ENCODE measurements at places on chromosomes 6 and 20. TPM values are rescaled to one million over a fixed set of nuclear protein-coding genes. Genes with fewer than 3 reads are reported as not detected.

Gene IMPG1
- not detected for total RNA-seq

Gene SPEF1
- not detected for total RNA-seq

Gene BPIFA3
- not detected for total RNA-seq

Gene ABCF1
- total RNA-seq, result 65.8 TPM

Gene TOX2
- 40.6 TPM for total RNA-seq

Gene ATAT1
- total RNA-seq, result 7.1 TPM

Gene PDSS2
- 10.1 TPM for total RNA-seq

Gene SYNDIG1
- not detected for total RNA-seq

Gene CST1
- total RNA-seq, result not detected

DNA sequence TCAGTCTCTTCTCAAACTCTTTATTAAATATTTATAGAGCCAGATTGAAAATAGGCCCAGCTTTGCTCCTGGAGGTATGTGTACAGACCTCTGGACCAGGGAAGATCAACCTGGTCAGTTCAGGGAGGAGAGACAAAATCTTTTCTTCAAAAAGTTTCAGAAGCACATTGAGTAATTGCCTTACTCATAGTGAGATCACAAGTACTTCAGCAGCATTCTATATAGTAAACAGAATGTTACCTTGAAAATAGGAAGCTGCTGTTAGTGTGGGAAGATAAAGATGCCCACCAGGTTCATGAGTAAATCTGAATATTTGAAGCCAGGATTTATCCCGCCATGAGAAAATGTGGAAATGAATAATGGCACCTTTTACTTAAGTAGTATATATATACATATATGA is 665.9 kb upstream of the CITED2 start:
- no peak overlapping the region for H3K27ac ChIP-seq
- no peaks in the 10 kb centered on the region for H3K4me1 ChIP-seq
- H3K36me3 ChIP-seq, result no peaks in the 10 kb centered on the region
- H3K4me3 ChIP-seq, result no peak overlapping the region

DNA sequence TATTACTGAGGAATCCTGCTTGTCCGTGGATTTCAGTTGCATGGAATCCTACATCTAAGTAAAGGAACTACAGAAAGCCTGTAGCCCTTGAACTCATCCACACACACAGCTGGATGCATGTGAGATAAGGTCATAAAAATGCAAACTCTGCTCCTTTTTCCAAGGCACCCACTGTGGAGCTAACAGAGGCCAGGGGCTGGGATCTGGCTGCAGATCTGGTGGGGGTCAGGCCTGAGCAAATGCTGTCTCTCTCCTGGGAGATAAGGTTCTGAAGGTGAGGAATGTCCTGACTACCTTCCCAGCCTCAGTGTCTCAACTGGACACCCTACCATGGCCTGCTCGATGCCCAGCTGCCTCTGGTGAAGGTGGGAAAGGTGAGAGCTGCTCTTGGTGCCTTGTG is 321.5 kb downstream of the LRFN2 start:
- H3K4me1 ChIP-seq, result no peaks in the 10 kb centered on the region
- H3K4me3 ChIP-seq, result no peak overlapping the region
- no peak for DNase-seq
- H3K36me3 ChIP-seq, result no peaks in the 10 kb centered on the region

GRCh38 chr6:14129575-14129974 is 12.0 kb downstream of the CD83 start:
- no peak overlapping the region for H3K4me3 ChIP-seq
- no peak for DNase-seq
- no peak overlapping the region for H3K27ac ChIP-seq

- H3K27ac ChIP-seq, result no peak overlapping the region
- no peaks in the 10 kb centered on the region for H3K36me3 ChIP-seq
- H3K27me3 ChIP-seq, result peaks cover 6% of the 10 kb centered on the region
Measured at GRCh38 chr6:166630462-166630861, 3.4 kb upstream of the RPS6KA2 start.

DNA sequence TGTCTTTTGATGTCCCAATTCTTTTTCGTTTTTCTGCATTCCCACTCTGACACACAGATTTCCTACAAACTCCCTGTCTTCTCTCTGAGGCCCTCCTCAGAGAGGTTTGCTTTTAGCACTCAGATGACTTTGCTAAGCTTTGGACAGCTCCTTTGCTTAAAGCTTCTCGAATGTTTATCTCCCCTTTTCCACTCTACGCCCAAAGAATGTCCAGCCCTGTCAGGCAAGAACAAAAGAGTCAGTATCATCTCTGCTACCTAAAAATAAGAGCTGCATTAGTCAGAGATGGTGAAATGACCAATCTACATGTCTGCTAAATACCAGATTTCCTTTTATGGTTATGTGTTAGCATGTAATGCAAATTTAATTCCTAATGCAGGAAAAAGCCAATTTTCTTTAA is 56.8 kb downstream of the PREP start:
- H3K4me3 ChIP-seq, result no peak overlapping the region
- no peaks in the 10 kb centered on the region for H3K4me1 ChIP-seq
- no peak overlapping the region for H3K27ac ChIP-seq
- no peak for DNase-seq
- H3K27me3 ChIP-seq, result no peaks in the 10 kb centered on the region

- no peak overlapping the region for H3K4me3 ChIP-seq
- no peaks in the 10 kb centered on the region for H3K4me1 ChIP-seq
- H3K27me3 ChIP-seq, result no peaks in the 10 kb centered on the region
- no peaks in the 10 kb centered on the region for H3K36me3 ChIP-seq
Measured at GRCh38 chr6:134389129-134389528, 71.2 kb upstream of the SGK1 start.

DNA sequence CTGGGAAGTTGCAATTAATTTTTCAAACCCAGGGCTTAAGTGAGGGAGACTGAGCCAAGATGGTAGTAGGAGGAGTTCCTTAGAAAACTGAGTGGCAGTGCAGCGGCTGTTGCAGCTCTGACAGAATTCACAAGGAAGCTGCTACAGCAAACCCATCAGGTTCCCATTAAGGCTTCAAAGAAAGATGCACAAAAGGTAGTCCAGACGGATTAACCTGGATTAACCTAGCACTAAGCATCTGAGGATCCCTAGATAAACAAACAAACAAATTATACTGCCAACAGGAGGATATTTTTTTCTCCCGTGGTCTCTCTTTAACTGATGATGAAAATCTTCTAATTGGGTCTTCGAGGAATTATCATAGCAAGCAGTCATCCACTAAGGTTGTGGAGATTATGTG is 5.2 kb downstream of the TENT5A start:
- H3K36me3 ChIP-seq, result no peaks in the 10 kb centered on the region
- H3K4me1 ChIP-seq, result no peaks in the 10 kb centered on the region
- no peak overlapping the region for H3K4me3 ChIP-seq
- no peak for DNase-seq
- H3K27ac ChIP-seq, result no peak overlapping the region
- H3K27me3 ChIP-seq, result no peaks in the 10 kb centered on the region

- DNase-seq, result no peak
- H3K27me3 ChIP-seq, result no peaks in the 10 kb centered on the region
- no peak overlapping the region for H3K4me3 ChIP-seq
- no peak overlapping the region for H3K27ac ChIP-seq
Measured at GRCh38 chr6:139640921-139641320, 266.5 kb upstream of the CITED2 start.

DNA sequence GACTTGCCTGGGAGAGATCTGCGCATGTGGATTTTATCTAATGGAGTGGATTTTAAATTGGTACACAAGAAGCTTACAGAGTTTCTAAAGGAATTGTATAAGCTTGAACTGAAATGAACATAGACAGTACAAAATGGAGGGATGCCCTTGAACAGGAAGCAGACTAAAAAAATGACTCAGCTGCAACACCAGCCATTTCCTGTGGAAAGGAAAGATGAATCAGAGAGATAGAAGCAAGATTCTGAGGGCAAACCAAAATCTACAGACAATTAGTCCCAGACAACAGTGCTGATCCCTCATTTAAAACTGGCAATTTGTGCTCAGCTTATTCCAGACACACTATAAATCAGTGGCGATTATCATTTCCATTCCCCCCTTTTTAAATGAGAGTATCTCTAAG is 114.6 kb upstream of the TCF21 start:
- H3K36me3 ChIP-seq, result no peaks in the 10 kb centered on the region
- DNase-seq, result no peak
- H3K4me3 ChIP-seq, result no peak overlapping the region

DNA sequence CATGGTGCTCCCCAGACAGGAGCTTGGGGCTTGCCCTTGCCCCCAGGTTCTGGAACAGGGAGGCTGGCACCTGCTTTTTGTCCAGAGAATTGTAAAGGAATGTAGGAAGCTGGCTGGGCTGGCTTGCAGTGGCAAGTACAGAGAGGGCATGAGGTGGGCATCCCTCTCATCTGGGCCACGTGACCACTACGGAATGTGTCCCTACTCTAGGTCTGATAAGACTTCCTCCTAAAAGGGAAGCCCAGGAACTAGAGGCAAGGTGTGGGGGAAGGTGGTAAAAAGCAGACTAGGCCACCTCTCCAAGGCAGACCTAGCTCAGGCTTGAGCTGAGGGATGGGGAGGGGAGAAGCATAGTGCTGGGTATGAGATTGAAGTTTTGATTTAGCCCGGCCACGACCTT is 38.8 kb downstream of the UNC5CL start:
- H3K4me3 ChIP-seq, result no peak overlapping the region
- no peaks in the 10 kb centered on the region for H3K4me1 ChIP-seq
- DNase-seq, result no peak
- H3K27ac ChIP-seq, result no peak overlapping the region
- no peaks in the 10 kb centered on the region for H3K36me3 ChIP-seq
- H3K27me3 ChIP-seq, result no peaks in the 10 kb centered on the region

DNA sequence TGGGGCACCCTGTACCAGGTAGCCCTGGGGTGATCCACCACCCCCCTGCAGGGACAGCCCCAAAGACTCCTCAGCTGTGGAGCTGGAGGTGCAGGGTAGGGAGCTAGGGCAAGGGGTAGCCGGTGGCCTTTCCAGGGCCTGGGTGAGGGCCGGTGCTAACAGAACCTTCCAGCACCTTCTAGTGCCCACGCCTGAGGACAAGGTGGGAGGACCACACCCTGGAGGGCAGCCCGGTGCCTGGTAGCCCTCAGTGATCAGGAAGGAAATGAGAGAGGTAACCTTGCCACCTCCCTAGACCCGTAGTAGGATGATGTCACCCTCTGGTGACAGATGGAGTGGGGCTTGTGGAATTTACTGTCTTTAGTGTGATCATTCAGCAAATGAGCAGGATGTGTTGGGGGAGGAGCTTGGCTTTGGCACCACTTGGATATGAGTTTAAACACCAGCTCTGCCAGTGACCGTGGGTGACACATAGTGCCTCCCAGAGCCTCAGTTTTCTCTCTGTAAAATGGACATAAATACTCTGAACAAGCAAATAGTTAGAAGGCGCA is 187.7 kb downstream of the NFATC2 start:
- H3K27ac ChIP-seq, result no peak overlapping the region
- H3K27me3 ChIP-seq, result no peaks in the 10 kb centered on the region
- no peaks in the 10 kb centered on the region for H3K4me1 ChIP-seq
- no peak for DNase-seq
- no peaks in the 10 kb centered on the region for H3K36me3 ChIP-seq

- no peaks in the 10 kb centered on the region for H3K36me3 ChIP-seq
- no peak for DNase-seq
- H3K4me1 ChIP-seq, result no peaks in the 10 kb centered on the region
- H3K27me3 ChIP-seq, result no peaks in the 10 kb centered on the region
- H3K27ac ChIP-seq, result no peak overlapping the region
- no peak overlapping the region for H3K4me3 ChIP-seq
Measured at GRCh38 chr20:53959911-53960578, 110.3 kb downstream of the BCAS1 start.

- no peaks in the 10 kb centered on the region for H3K36me3 ChIP-seq
- peaks cover 5% of the 10 kb centered on the region for H3K4me1 ChIP-seq
- DNase-seq, result no peak
- H3K27ac ChIP-seq, result no peak overlapping the region
Measured at GRCh38 chr6:15843226-15843625, 180.4 kb upstream of the DTNBP1 start.

GRCh38 chr6:99745651-99746050 is 139.0 kb downstream of the PRDM13 start:
- no peaks in the 10 kb centered on the region for H3K36me3 ChIP-seq
- no peaks in the 10 kb centered on the region for H3K4me1 ChIP-seq
- no peaks in the 10 kb centered on the region for H3K27me3 ChIP-seq
- DNase-seq, result no peak
- no peak overlapping the region for H3K4me3 ChIP-seq
- no peak overlapping the region for H3K27ac ChIP-seq

DNA sequence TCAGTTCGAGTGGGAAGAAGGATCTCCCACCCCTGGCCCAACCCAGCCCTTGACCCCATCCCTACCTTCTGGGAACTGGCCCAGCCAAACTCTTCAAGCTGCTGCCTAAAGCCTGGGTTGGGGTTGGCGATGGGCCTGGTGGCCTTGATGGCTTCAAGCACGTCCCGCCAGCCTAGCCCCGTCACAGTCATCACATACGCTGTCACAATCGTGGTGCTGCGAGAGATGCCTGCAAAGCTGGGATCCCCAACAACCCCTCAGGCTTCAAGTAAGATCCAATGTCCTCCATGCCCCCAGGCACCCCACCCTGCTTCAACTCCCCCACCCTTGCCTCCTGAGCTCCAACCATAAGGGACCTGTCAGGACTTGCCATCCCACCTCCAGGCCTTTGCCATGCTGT is 7.8 kb downstream of the DUSP15 start:
- no peak for DNase-seq
- no peaks in the 10 kb centered on the region for H3K36me3 ChIP-seq
- H3K27ac ChIP-seq, result no peak overlapping the region
- no peak overlapping the region for H3K4me3 ChIP-seq
- H3K4me1 ChIP-seq, result peaks cover 10% of the 10 kb centered on the region

- H3K27me3 ChIP-seq, result no peaks in the 10 kb centered on the region
- H3K27ac ChIP-seq, result no peak overlapping the region
- DNase-seq, result no peak
- no peaks in the 10 kb centered on the region for H3K36me3 ChIP-seq
- H3K4me1 ChIP-seq, result no peaks in the 10 kb centered on the region
- H3K4me3 ChIP-seq, result no peak overlapping the region
Measured at GRCh38 chr20:57866250-57867106, 156.7 kb upstream of the PMEPA1 start.

- DNase-seq, result no peak
- peak overlapping the region; percentile 57 for H3K4me3 ChIP-seq
Measured at GRCh38 chr6:53651205-53651763, 14.3 kb downstream of the KLHL31 start.

- no peaks in the 10 kb centered on the region for H3K36me3 ChIP-seq
- H3K4me3 ChIP-seq, result no peak overlapping the region
- no peak for DNase-seq
- H3K4me1 ChIP-seq, result peaks cover 5% of the 10 kb centered on the region
- H3K27ac ChIP-seq, result no peak overlapping the region
- no peaks in the 10 kb centered on the region for H3K27me3 ChIP-seq
Measured at GRCh38 chr6:169803816-169804340, 52.5 kb downstream of the ERMARD start.

GRCh38 chr6:82017288-82017687 is 230.3 kb downstream of the IBTK start:
- H3K27ac ChIP-seq, result no peak overlapping the region
- no peaks in the 10 kb centered on the region for H3K4me1 ChIP-seq
- H3K27me3 ChIP-seq, result no peaks in the 10 kb centered on the region
- DNase-seq, result no peak
- no peaks in the 10 kb centered on the region for H3K36me3 ChIP-seq
